ENCODE measurements at places on chromosomes 11 and 22. TPM values are rescaled to one million over a fixed set of nuclear protein-coding genes. Genes with fewer than 3 reads are reported as not detected.

Gene SEC14L6
- total RNA-seq, result not detected

Gene DBX1
- total RNA-seq, result under 0.01 TPM

Gene B4GALNT4
- total RNA-seq, result 5.2 TPM

Gene KCNQ1OT1
- 6.8 TPM for total RNA-seq

Gene SLC43A1
- total RNA-seq, result 18.3 TPM

Gene MS4A8
- 3.7 TPM for total RNA-seq

Gene RPS19BP1
- 27.7 TPM for total RNA-seq

Gene STK33
- 3.1 TPM for total RNA-seq

Data from skeletal muscle tissue (tissue), 5 donors.